ENCODE measurements at places on chromosomes 12 and 14. TPM values are rescaled to one million over a fixed set of nuclear protein-coding genes. Genes with fewer than 3 reads are reported as not detected.

DNA sequence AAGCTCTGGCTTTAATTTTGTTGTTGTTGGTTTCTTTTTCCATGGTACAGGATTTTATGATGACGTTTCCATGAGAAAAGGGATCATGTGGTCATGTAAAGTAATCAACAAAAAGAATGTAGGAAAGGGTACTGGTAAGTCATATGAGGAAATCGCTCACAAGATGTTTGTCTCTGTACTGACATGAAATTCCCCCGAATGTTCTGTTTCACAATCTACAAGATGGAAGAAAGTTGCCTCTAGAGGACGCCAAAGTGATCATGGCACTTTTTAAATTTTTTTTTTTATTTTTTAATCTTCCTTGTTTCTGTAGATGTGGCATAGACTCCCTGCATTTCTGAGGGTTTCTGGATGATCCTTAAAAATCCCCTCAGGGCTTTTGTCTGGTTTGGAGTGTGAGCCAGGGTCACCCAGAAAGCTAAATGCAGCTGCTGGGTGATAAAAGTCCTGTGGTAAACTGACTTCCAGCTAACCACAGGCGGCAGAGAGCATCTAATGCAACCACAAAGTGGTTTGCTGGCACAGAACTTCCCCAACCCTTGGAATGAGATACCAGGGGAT, 393.5 kb downstream of the CCDC91 start:
- no peaks in the 10 kb centered on the region for H3K27me3 ChIP-seq
- peaks cover 29% of the 10 kb centered on the region for H3K4me1 ChIP-seq
- no peaks in the 10 kb centered on the region for H3K36me3 ChIP-seq
- peak overlapping the region; percentile 37 for H3K27ac ChIP-seq

DNA sequence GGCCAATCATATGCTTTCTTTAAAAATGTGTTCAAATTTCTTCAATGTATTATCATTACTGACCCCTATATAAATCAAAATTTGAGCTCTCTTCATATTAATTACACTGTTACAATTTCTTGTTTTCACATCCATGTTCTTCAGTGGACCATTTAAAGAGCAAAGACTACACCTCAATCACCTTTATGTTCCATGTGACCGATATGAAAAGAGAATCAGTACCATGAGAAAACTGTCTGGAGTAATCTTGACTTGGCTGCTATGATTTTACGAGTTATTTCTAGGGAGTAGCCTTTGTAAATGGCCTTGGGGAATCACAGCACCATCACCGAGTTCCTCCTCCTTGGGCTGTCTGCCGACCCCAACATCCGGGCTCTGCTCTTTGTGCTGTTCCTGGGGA, at the start of gene OR8S1:
OR8S1 (plus strand) TSS at position 301 of the 400 bp plus-strand sequence; CDS start at position 301, 0 bp downstream.
- no peak within 1 kb of the TSS for H3K4me3 ChIP-seq

- H3K27me3 ChIP-seq, result no peaks in the 10 kb centered on the region
- no peak overlapping the region for H3K27ac ChIP-seq
- H3K4me3 ChIP-seq, result no peak overlapping the region
- H3K36me3 ChIP-seq, result peaks cover 13% of the 10 kb centered on the region
- DNase-seq, result no peak
These were observed 16.1 kb downstream of the TNFAIP2 start for GRCh38 chr14:103139132-103140025.

DNA sequence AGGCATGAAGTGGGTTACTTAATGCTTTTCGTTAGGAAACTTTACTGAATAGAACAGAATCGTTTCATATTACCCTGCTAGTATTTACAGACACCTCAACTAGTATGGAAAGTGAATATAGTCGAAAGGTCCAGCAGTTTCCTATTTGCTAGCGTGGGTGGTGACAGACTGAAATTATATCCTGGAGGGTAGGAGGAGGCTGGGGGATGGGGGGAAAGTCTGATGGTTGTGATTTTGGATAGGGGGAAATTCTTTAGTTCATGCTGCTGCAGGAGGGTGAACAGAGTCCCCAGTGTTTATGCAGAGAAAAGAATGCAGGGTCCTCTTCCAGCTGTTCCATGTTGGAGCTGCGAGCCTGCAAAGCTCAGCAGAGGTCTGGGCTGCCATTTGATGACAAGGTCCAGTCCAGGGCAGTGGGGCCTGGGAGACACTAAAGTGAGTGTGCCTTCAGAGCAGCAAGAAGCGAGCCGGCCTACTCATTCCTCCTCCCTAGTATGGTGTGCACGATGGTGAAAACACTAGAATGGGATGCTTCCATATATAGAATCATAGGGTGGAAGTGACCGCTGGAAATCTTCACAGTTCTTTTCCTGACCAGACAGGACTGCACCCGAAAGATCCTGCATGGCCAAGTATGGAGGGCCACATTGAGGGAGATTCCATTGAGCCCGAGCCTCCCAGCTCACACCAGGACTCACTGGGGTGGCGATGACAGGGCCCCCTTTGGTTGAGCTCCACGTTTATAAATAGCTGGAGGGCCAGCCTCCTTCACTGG, 2.1 kb downstream of the SAMD4A start:
- peak overlapping the region; percentile 95 for H3K4me3 ChIP-seq
- H3K27me3 ChIP-seq, result no peaks in the 10 kb centered on the region
- peaks cover 61% of the 10 kb centered on the region for H3K36me3 ChIP-seq

DNA sequence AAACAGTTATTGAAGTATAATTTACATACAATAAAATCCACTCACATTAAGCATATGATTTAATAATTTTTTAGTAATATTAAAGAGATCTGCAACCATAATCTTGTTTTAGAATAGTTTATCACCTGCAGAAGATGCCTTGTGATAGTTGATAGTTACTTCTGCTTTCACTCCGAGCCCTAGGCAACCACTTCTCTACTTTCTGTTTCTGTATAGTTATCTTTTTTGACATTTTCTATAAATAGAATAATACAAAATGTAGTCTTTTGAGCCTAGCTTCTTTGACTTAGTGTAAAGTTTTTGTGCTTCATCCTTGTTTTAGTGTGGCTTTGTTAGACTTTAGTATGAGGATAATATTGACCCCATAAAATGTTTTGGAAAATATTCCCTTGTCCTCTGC, 111.0 kb downstream of the MNAT1 start:
- no peak overlapping the region for H3K4me3 ChIP-seq
- no peaks in the 10 kb centered on the region for H3K4me1 ChIP-seq
- no peaks in the 10 kb centered on the region for H3K27me3 ChIP-seq
- no peak for DNase-seq
- H3K36me3 ChIP-seq, result no peaks in the 10 kb centered on the region

DNA sequence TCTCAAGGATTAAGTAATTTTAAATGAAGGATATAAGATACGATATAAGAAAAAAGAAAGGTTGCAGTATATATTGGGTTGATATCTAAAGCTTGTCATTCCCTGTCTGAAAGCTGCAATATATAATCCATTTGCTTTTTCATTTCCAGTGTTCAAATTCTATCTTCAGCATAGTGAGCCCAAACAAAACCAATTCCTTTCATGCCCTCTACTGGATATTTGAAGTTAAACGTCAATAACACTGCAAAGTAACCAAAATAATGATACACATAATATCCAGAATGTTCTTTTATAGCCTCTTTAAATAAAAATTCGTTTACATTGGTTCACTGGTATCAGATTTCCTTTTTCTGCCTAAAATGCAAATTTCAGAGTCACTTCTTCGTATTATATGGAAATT, 64.5 kb upstream of the DAAM1 start:
- H3K36me3 ChIP-seq, result no peaks in the 10 kb centered on the region
- H3K4me1 ChIP-seq, result no peaks in the 10 kb centered on the region
- H3K27ac ChIP-seq, result no peak overlapping the region

- H3K36me3 ChIP-seq, result no peaks in the 10 kb centered on the region
- no peaks in the 10 kb centered on the region for H3K27me3 ChIP-seq
- H3K4me1 ChIP-seq, result no peaks in the 10 kb centered on the region
- no peak for DNase-seq
These were observed 93.9 kb downstream of the FAR2 start for GRCh38 chr12:29242921-29243431.

DNA sequence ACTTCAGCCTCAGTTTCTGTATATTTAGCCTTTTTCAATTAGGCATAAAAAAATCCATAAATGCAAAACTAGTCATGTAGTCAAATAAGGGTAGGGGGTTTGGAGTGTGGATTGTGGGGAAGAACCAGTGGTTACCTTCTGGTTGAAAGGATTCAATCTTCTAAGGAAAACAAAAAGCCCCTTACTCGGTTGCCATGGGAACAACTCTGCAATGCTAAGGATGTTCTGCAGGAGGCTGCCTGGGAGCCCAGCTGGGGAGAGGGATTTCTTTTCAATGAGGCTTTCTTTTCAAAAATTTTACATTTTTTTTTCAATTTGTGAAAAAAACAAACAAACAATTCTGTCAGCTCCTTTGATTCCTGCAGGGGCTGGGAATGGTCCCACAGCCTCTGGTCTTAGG, 67.2 kb downstream of the SLC8A3 start:
- DNase-seq, result no peak
- no peak overlapping the region for H3K4me3 ChIP-seq
- no peaks in the 10 kb centered on the region for H3K4me1 ChIP-seq
- no peaks in the 10 kb centered on the region for H3K36me3 ChIP-seq
- H3K27ac ChIP-seq, result no peak overlapping the region

- no peaks in the 10 kb centered on the region for H3K36me3 ChIP-seq
- DNase-seq, result no peak
- H3K27me3 ChIP-seq, result no peaks in the 10 kb centered on the region
These were observed 258.6 kb upstream of the FOXN3 start for GRCh38 chr14:89675590-89675989.

GRCh38 chr12:123083661-123084571, 67.0 kb downstream of the PITPNM2 start:
- no peaks in the 10 kb centered on the region for H3K4me1 ChIP-seq
- DNase-seq, result no peak
- no peak overlapping the region for H3K27ac ChIP-seq
- H3K4me3 ChIP-seq, result no peak overlapping the region

DNA sequence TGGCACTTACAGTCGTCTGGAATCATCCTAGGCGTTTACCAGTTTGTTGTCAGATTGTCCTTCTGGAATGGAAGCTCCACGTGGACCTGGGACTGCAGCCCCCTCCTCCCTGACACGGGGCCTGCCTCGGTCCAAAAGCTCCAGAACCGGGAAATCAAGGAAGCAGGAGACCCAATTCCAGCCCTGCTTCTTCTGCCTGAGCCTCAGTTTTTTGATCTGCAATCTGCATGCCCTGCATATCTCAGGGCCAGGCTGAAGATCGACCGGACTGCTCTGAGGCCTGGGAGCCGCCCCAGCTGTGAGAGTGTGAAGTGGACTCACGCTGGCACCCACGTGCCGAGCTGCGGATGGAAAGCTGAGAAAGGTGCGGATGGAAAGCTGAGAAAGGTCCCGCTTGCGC, 98.6 kb downstream of the SETD3 start:
- DNase-seq, result peak; percentile 27
- H3K4me1 ChIP-seq, result peaks cover 18% of the 10 kb centered on the region
- no peak overlapping the region for H3K27ac ChIP-seq
- H3K4me3 ChIP-seq, result no peak overlapping the region
- H3K36me3 ChIP-seq, result no peaks in the 10 kb centered on the region

- H3K4me1 ChIP-seq, result no peaks in the 10 kb centered on the region
- no peaks in the 10 kb centered on the region for H3K36me3 ChIP-seq
- H3K27me3 ChIP-seq, result peaks cover 11% of the 10 kb centered on the region
These were observed 56.7 kb upstream of the SLC24A4 start for GRCh38 chr14:92266216-92266615.

DNA sequence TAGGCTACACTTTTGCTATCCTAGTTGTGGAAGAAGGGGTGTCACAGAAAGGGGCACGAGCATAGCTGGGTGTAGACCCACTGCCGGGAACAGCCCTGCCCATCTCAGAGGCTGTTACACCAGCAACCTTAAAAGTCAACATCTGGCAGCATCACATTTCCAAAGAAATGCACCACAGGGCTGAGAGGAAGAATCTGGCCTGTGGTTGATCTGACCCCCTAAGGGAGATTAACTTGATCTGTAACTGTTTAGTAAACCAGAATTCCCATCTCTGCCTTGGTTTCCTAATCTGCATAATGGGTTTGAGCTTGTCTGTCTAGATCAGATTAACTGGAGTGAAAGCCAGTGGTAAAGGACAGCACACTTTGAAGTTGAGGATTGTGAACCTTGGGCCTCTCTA, 1.3 kb downstream of the LRP1-AS start:
- peaks cover 26% of the 10 kb centered on the region for H3K4me1 ChIP-seq
- H3K27me3 ChIP-seq, result no peaks in the 10 kb centered on the region
- peaks cover 94% of the 10 kb centered on the region for H3K36me3 ChIP-seq
- no peak for DNase-seq

DNA sequence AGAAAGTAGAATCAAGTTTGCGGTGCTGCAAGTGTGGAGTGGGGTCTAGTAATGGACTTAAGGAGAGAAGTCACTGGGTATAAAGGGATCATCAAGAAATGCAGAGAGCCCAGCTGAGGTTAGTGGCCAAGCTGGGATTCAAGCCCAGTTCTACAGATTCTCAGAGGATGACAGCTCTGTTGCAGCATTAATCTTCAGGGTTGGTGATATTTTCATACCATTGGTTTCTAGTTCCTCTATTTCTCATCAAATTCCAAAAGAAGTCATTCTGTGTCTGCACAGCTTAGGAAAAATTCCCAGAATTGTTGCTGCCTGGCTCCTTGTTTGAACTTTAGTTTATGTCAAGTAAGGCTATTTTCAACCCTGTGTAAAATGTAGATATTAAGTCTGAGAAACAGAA, 169.5 kb upstream of the NTF3 start:
- H3K27me3 ChIP-seq, result no peaks in the 10 kb centered on the region
- H3K4me1 ChIP-seq, result no peaks in the 10 kb centered on the region
- no peak overlapping the region for H3K4me3 ChIP-seq

- H3K36me3 ChIP-seq, result no peaks in the 10 kb centered on the region
- no peak overlapping the region for H3K4me3 ChIP-seq
- no peak overlapping the region for H3K27ac ChIP-seq
- H3K27me3 ChIP-seq, result no peaks in the 10 kb centered on the region
- H3K4me1 ChIP-seq, result peaks cover 27% of the 10 kb centered on the region
- DNase-seq, result no peak
These were observed 130.5 kb downstream of the ZFP36L1 start for GRCh38 chr14:68662392-68662791.

- no peaks in the 10 kb centered on the region for H3K36me3 ChIP-seq
- H3K27ac ChIP-seq, result no peak overlapping the region
- H3K4me3 ChIP-seq, result no peak overlapping the region
- no peaks in the 10 kb centered on the region for H3K4me1 ChIP-seq
- DNase-seq, result no peak
These were observed 57.9 kb downstream of the GPR68 start for GRCh38 chr14:91186515-91187066.

DNA sequence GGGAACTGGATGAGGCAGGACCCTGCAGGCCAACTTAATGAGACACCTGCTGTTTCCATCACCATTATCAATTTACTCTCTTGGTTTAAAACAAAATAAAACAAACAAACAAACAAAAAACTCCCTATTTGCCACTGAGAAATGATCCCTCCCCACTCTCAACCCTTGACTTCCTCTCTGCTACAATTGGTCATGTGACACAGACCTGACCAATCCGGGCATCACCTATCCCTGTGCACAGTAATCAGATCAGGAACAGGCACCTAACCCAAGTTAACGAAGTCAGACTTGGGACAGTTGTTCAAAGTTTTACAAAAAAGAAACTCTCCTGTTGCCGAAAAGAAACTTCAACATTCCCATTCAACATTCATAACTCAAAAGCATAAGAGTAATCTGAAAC, 58.4 kb downstream of the NELL2 start:
- no peaks in the 10 kb centered on the region for H3K27me3 ChIP-seq
- H3K4me1 ChIP-seq, result no peaks in the 10 kb centered on the region
- no peak for DNase-seq
- no peak overlapping the region for H3K27ac ChIP-seq
- H3K4me3 ChIP-seq, result no peak overlapping the region
- no peaks in the 10 kb centered on the region for H3K36me3 ChIP-seq

SPX gene
- total RNA-seq, result 1.1 TPM

IAPP gene
- not detected for total RNA-seq

RIC8B gene
- total RNA-seq, result 14.0 TPM

SMCO2 gene
- not detected for total RNA-seq

KRT5 gene
- total RNA-seq, result not detected

All from SJSA1 (cell line).